ENCODE measurements at places on chromosomes 6 and 20.

DNA sequence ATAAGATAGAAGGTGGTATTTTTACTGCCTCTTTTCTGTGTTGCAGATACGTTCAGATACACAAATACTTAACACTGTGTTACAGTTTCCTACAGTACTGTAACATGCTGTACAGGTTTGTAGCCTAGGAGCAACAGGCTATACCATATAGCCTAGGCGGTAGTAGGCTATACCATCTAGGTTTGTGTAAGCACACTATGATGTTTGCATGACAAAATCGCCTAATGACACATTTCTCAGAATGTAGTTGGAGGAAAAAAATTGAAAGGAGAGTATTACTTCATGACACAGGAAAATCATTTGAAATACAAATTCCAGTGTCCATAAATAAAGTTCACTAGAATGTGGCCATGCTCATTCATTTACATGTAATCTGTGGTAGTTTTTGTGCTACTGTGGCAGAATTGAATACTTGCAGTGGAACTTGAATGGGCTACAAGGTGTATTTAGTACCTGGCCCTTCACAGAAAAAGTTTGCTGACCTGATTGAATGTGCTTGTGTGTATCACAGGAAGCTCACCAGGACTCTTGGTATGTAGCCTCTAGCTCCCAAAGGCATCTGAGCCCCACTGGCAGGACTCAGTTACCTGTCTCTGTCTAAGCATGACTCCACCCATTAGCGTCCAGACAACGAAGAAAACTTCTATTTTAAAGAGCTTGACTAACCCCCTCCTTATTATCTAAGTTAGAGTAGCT lies 18.8 kb downstream of the TOP1 start:
- DNase-seq: no peak

GRCh38 chr20:3223994-3224680 lies 14.8 kb downstream of the ITPA start:
- DNase-seq: no peak

DNA sequence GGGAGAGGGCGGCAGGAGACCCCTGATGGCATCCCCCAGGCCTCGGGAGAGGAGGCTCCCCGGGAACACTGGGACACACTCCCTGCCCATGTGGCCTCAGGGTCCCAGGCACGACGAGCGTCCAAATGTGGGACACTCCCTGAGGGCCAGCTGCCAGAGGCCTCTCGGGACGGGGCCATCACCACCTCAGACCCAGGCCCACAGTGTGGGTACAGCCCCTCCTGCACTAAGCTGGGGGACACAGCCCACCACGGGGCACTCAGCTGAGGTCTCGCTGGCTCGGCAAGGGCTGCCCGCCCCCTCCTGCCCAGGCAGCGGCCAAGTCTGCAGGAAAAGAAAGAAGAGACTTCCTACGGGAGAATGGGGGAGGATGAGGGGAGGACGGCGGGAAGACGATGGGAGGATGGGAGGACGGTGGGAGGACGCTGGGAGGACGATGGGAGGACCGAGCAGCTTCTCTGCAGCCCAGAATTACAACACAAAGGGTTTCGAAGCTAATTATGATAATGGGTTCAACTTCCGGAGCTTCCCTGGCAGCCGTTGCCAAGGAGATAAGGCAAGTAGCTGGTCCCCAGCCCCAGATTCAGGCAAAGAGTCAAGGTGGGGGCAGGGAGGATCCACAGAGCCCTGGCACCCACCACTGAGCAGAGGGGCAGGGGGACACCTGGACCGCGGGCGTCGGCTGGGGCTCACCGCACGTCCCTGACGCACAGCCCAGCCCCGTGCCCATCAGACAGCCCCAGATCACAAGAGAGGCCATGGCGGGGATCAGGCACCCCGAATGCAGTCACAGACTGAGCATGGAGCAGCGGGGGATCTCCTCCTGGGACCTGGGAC lies 17.5 kb downstream of the KCNQ2 start:
- DNase-seq: peak; percentile 27

- DNase-seq: no peak
These were observed 403.7 kb downstream of the CDH26 start for GRCh38 chr20:60361761-60362395.

- DNase-seq: no peak
These were observed 9.7 kb downstream of the NOTCH4 start for GRCh38 chr6:32214126-32214525.

GRCh38 chr6:108588586-108588985 lies 27.9 kb downstream of the FOXO3 start:
- DNase-seq: no peak

GRCh38 chr6:84309336-84309735 lies 81.9 kb upstream of the CEP162 start:
- DNase-seq: no peak

- DNase-seq: no peak
These were observed 398.9 kb downstream of the KIF16B start for GRCh38 chr20:16174311-16174710.

GRCh38 chr6:45430590-45431202 lies 53.0 kb upstream of the SUPT3H start:
- peak; percentile 26 for DNase-seq

DNA sequence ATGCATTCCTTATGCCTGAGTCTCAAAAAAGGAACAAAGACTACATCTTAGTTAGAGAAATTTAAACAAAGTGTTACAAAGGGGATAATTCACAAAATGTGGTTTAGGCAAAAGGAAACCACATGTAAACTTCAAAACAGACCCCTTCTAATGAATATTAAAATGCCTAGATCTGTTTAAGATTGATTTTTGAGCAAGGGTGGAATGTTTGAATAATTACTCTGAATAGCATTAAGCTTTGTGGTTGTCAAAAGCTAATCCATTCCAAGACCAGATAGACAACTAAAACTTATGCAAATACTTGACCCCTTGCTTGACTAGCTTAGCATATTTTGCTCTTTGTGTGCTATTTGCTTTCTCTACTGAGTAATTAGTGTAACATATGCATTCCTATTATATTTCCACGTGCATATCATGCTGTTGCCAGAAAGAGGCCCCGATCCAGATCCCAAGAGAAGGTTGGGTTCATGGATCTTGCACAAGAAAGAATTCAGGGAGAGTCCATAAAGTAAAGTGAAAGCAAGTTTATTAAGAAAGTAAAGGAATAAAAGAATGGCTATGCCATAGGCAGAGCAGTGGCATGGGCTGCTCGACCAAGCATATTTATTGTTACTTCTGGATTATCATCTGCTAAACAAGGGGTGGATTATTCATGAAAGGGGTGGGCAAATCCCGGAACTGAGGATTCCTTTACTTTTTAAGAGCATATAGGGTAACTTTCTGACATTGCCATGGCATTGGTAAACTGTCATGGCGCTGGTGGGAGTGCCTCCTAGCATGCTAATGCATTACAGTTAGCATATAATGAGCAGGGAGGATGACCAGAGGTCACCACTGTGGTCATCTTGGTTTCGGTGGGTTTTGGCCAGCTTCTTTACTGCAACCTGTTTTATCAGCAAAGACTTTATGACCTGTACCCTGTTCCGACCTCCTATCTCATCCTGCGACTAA lies 1193.4 kb upstream of the EYS start:
- peak; percentile 73 for DNase-seq

GRCh38 chr20:10288954-10289646 lies 70.5 kb downstream of the SNAP25 start:
- no peak for DNase-seq

GRCh38 chr6:83068616-83069015 lies 1.1 kb downstream of the DOP1A start:
- DNase-seq: peak; percentile 33

DNA sequence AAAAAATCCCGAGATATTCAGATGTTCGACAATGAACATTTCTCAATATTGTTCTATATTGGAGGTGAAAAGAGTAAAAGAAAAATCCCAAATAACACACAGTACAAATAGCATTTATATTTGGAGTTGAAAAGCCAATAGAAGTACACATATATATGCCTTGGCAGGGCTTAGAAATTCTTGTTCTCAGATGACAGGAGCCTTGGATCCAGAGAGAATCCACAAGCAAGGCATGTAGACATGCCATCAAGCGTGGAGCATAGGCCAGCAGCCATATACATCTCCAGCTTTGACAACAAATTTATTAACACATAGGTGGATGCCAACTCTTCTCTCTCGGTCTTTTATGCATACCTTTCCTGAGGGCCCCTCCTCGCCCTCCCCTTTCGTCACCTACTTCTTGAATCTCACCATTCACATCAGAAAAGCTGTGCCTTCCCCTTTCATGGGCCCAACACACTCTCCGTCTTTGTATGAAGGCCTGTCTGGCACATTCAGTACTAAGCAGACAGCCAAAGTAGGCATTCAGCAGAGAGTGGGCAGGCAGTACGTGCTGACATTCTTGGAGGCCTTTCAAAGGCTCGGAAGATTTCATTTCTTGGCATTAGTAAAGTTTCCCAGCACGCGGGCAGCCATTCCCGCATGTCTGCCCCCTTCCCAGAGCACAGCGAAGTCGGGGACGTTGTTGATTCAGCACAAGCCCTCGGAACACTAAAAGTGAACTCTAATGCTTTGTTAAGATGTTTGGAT lies 18.2 kb downstream of the NEDD9 start:
- no peak for DNase-seq

DNA sequence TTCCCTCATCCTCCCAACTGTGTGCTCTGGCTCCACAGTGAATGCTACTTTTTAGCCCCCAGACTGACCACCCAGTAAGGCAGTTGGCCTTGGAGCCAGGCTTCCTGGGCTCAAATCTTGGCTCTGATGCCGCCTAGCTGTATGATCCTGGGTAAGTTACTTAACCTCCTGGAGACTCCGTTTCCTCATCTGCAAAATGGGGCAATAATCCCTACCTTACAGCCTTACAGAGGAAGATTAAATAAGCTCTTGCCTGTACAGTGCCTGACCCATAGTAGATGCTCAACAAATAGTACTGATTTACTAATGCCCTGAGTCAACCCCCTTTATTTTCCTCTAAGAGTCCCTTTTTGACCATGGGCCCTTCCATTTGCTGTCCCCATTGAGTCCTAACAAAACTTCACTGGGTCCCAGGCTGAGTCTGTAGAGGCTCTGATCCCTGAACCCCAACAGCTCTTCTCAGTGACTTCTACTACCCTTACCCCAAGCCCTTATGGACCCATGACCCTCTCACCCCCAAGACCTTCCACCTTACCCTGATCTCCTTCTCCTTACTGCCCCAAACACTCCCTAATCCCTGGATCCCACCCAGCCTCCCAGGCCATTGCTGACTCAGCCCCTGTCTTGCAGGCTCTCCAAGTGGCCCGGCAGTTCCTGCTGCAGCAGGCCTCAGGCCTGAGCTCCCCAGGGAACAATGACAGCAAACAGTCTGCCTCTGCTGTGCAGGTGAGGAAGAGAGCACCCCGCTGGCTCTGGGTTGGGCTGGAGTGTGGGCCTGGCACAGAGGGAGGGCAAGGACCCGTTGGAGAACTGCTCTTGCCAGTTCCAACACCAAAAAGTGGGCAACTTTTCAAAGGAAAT lies 31.4 kb downstream of the FOXP4 start:
- DNase-seq: peak; percentile 50

DNA sequence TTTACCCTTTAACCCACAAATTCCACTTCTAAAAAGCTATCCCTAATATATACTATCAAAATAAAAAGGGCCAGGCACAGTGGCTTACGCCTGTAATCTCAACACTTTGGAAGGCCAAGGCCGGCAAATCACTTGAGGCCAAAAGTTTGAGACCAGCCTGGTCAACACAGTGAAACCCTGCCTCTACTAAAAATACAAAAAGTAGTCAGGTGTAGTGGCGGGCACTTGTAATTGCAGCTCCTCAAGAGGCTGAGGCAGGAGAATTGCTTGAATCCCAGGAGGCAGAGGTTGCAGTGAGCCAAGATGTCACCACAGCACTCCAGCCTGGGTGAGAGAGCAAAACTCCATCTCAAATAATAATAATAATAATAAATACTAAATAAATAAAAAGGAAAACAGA lies 82.5 kb downstream of the TRIM27 start:
- no peak for DNase-seq

DNA sequence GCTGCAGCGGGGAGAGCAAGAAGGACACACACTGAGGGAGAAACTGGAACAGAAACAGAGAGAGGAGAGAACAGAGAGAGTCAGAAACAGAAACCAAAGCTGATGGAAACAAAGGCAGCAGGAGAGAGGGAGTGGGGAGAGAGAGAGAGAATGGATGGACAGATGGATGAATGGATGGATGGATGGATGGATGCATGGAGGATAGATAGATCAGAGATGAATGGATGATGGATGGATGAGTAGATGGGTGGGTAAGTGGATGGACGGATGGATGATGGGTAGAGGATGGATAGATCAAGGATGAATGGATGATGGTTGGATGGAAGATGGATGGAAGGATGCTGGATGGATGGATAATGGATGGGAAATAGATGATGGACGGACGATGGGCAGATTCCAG lies 35.0 kb upstream of the PHACTR3 start:
- no peak for DNase-seq

- no peak for DNase-seq
These were observed 3.0 kb downstream of the ARFRP1 start for GRCh38 chr20:63704749-63705117.

DNA sequence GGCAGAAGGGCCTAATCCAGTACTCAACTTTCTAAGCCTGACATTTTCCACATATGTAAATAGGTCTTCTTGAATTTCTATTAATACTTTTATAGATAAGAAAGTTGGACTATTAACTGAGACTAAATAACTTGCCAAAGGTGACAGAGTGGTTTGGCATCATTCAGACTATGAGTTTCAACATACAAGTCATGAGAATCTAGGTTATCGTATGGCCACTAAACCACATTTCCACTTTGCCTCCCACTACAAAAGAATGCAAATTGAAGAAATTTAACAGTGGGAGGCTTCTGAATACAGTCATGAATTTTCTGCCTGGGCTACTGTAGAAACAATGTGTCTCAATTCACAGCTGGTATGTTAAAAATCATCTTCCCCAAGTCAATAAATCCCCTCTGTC lies 531.0 kb upstream of the AGPAT4 start:
- DNase-seq: no peak

GRCh38 chr6:12088531-12088930 lies 76.4 kb downstream of the HIVEP1 start:
- DNase-seq: no peak

DNA sequence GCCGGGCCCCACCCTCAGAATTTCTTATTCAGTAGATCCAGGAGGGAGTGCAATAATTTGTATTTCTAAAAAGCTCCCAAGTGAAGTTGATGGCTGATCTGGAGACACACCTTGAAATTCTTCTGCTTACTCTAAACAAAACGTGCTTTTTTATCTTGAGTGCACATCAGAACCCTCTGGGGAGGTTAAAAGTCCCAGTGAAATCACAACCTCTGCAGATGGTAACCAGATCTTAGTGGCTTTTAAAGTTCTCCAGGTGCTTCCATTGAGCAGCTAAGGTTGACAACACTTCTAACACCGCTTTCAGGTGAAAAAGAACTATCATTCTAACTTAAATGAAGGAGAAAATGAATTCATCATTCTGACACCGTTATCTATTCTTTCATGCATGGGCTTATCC lies 45.6 kb upstream of the ESR1 start:
- no peak for DNase-seq
